ENCODE measurements at places on chromosomes 7 and 10.

DNA sequence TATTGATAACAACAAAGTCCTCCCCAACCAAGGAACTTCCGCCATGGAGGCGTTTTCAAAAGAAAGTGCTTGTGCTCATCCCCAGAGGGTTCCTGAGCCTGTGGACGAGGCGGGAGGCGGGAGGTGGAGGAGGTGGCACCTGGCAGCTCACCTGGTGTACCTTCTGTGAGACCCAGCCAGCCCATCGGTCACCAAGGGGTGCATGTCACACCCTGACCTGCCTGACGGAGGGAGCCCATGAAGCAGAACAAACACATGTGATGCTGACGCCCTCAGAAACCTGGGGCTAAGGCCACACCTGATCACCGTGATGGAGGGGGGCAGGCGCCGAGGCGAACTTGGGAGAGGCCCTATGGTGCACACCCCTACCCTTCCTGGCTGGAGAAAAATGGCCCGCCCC, 458.8 kb downstream of the DNAJB6 start:
- DNase-seq = no peak

DNA sequence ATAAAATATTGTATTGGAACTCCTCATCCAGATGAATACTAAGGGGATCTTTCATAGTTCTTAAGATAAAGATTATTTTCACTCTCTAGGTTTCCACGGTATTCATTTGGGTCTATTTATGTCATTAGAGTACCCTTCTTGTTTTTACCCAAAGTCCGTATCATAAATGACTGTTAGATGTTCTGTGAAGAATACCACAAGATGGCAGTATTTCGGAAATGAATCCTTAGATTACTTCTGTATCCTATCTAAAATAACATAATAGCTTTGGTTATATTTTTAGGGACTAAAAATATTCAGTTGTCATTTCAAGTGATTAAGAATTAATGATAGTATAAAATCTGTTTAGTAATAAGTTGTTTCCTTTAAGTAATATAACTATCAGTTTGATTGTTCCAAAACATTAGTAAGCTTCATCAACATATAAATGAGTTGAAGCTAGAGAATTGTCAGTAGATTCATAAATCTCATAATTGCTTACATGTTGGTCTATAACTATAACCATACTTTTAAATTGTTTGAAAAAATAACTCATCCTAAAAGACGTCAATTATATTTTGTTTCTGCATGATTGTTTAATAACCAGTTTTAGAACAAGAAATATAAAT, 337.5 kb upstream of the KCND2 start:
- no peak for DNase-seq

GRCh38 chr10:35910234-35910633, 268.1 kb upstream of the FZD8 start:
- DNase-seq = no peak

DNA sequence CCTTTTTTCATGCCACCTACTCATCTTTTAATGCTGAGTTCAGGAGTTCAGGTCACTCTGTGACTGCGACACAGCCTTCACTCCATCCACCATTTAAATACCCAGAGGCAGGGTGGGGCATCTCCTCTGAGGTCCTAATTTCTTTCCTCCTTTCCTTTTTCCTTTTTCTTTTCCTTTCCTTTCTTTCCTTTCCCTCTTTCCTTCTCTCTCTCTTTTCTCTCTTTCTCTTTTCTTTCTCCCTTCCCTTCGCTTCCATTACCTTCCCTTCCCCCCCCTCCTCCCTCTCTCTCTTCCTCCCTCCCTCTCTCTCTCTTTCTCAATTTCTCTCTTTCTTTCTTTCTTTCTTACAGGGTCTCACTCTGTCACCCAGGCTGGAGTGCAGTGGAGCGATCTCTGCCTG, 145.9 kb upstream of the SVIL start:
- DNase-seq = no peak

DNA sequence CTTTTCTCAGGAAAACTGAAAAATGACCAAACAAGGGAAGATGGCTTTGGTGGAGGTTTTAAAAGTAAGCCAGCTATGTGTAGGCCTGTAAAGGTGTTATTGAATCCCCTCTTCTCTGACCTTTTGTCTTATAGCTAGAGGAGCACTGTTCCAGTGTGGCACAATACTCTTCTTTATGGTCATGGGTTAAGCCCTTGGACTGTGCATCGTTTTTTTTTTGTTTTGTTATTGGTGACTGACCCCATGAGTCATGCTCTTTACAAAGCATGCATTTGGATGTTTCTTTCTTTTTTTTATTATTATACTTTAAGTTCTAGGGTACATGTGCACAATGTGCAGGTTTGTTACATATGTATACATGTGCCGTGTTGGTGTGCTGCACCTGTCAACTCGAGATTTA, 19.6 kb upstream of the FAM25A start:
- no peak for DNase-seq

GRCh38 chr10:109920016-109920415, 3.3 kb downstream of the XPNPEP1 start:
- DNase-seq = no peak

DNA sequence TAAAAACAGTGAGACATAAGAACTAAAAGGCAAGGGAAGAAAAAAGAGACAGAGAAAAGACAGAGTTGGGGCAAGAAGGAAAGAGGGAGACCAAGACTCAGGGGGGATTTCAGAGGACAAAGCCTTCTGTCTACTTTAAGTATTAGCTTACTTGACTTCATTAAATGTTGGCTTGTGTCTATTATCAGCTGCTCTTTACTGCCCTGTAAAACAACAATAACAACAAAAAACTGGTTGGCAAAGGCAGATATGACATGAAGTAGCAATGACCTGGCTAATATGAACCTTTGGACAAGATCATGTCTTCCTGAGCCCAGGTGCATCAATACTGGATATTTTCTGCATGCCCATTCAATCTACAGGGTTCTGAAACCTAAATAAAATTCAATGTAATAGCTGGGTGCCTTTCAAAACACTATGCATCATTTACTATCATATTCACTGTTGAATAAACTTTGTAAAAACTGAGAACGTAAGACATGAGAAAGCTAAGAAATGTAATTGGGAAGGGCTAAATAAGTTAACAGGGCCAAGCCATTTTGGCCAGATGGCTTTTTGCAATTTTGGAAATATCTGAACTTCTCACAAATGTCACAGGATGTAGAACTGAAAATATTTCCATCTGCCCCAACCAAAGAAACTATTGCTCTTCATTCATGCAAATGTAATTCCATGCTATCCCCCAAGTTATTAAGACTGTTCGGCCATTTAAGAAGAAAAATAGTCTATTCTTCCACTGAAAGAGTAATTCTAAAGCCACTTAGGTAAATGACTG, 49.4 kb downstream of the LRRN3 start:
- no peak for DNase-seq

GRCh38 chr10:23870651-23871610, 338.0 kb upstream of the KIAA1217 start:
- no peak for DNase-seq

DNA sequence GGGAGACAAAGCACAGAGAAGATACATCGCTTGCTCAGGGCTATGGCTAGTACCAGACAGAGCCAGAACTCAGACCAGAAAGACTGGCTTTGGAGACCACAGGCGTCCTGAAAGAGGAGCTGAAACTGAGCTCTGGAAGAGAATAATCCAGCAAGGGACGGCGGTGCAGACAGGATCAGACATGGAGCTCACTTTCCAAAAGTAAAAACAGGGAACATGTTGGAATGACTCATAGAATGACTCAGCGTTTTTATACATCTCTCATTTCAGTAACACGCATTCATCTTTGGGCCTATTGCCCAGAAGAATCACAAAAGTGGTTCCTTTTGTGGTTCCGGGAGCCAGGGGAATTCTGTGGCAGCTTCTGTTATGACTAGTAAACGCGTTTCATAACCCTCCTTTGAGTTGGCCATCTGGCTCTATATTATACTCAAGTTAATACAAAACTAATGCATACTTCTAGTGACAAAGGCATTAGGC, 37.2 kb downstream of the PLEKHS1 start:
- DNase-seq = peak; percentile 81

All from posterior cingulate gyrus (tissue), 11 donors.